ENCODE measurements at places on chromosomes 1 and 21. TPM values are rescaled to one million over a fixed set of nuclear protein-coding genes. Genes with fewer than 3 reads are reported as not detected.

TCHHL1 gene
- not detected for total RNA-seq

SMPDL3B gene
- 0.85 TPM for total RNA-seq

OR2T33 gene
- total RNA-seq = 0.74 TPM

ANP32E gene
- 51.0 TPM for total RNA-seq

PALMD gene
- 4.7 TPM for total RNA-seq

CFHR5 gene
- not detected for total RNA-seq

CYP4B1 gene
- total RNA-seq = 2.1 TPM

ETS2 gene
- 108 TPM for total RNA-seq

CORT gene
- total RNA-seq = 5.2 TPM

RAB7B gene
- 2.8 TPM for total RNA-seq

AMY1C gene
- total RNA-seq = not detected

CR1L gene
- not detected for total RNA-seq

B3GALT5 gene
- 3.2 TPM for total RNA-seq

MXRA8 gene
- 13.4 TPM for total RNA-seq

HSPB7 gene
- total RNA-seq = 3.0 TPM

MRPL20 gene
- total RNA-seq = 87.3 TPM

ARHGEF16 gene
- 4.6 TPM for total RNA-seq

LAMC2 gene
- not detected for total RNA-seq

C1orf115 gene
- total RNA-seq = 54.3 TPM

HFM1 gene
- total RNA-seq = 5.1 TPM

CYB561D1 gene
- total RNA-seq = 10.3 TPM

Measured in dorsolateral prefrontal cortex (tissue), 122 donors.